ENCODE measurements at places on chromosomes 7 and 10.

DNA sequence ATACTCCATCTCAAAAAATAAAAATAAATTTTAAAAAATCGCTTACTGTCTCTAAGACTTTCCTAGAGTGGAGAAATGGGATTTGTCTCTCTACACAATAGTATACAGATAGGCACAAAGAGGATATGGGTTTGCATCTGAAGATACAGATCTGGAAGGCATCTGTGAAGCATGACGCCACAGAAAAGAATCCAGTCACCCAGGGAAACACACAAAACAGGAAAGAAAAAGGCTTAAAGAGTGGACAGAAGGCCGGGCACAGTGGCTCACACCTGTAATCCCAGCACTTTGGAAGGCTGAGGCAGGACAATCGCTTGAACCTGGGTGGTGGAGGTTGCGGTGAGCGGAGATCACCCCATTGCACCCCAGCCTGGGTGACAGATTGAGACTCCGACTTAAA, 61.3 kb downstream of the SKIDA1 start:
- DNase-seq: no peak

- DNase-seq: no peak
These were observed 444.0 kb upstream of the MGMT start for GRCh38 chr10:129023082-129023481.

DNA sequence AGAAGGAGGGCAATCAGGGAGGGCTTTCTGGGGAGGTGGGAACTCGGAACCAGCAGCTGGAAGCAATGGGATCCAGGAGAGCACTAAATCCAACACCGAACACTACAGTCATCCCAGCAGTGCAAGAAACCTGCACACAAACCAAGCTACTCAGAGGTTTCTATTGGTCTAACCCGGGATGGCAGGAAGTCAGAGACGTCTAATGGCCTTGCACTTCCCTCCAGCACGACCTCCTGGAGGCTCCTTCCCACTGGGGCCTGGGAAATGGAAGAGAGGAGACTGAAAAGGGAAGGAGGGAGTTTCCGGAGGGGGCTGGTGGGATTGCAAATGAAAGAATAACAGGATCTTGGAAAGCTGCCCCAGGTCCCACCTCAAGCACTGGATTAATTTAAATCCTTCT, 56.3 kb downstream of the TEX36 start:
- DNase-seq: no peak

GRCh38 chr7:150451097-150451793, 815 bp downstream of the GIMAP8 start:
- no peak for DNase-seq

DNA sequence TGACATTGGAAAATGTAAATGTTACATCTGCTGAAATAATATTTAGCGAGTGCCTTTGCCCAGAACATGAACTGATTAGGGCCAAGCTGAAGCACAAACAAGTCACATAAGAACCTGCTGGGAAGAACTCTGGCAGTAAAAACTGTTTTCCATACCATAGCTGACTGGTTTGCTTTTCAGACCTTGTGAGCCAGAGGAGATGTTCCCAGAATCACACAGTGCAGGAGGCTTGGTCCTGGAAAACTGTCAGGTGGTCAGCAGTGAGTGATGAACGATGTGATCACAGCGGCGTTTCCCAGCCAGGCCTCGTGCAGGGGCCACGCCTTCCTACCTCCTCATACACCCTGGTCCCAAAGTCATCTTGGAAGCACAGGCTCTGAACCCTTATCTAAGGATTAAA, 164.2 kb upstream of the EEPD1 start:
- no peak for DNase-seq

- DNase-seq: no peak
These were observed 25.1 kb upstream of the AOAH start for GRCh38 chr7:36749282-36749960.

DNA sequence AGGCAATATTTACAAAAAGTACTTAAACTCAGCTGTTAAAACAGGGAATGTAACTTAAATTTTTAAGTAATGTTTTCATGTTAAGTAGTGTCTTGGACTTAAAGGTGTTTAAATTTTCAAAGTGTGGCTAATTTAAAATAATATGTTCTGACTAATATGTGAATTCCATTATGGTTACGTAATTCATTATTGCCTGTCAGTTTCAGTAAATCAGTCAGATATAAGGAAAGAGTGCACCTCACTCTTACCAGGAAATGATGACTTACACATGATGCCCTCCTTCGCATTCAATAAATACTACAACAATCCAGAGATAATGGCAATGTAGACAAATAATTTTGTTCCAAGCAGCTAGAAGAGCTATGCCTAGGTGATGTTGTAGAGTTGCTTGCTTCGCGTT, 69.0 kb upstream of the WNT16 start:
- no peak for DNase-seq

DNA sequence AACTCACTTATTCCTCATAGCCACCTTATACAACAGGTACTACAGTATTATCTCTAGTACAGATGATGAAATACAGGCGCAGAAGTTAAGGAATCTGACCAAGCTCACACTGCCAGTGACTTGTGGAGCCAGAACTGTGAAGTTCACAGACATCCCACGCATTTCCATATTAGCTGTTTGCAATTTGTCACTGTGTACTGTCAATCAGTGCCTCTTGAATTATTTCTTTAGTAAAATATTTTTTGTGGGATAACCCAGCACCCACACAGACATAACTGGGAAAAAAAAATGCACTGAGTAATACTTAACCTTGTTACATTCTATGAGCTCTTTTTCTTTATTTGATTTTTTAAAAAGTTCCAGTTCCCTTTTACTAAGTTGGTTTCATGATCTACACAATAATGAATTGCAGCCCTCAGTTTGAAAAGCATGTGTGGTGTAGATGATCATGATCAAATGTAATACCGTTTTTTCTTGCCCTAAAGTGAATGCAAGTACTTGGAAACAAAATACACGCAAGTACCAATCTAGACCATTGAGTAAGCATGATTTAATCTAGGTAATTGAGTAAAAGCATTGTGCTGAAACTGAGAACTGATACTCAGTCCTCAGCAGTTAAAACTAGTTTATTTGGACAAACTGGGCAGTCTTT, 14.1 kb downstream of the CUL1 start:
- no peak for DNase-seq

DNA sequence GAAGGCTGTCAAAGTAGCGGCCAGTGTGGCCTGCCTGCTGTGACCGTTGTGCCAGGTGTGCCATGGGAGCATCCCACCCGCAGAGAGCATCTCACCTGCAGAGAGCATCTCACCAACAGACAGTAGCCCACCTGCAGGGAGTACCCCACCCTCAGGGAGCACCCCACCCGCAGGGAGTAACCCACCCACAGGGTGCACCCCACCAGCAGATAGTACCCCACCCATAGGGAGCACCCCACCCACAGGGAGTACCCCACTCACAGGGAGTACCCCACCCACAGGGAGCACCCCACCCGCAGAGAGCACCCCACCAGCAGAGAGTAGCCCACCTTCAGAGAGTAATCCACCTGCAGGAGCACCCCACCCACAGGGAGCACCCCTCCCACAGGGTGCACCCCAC, 476.5 kb downstream of the TCERG1L start:
- no peak for DNase-seq

DNA sequence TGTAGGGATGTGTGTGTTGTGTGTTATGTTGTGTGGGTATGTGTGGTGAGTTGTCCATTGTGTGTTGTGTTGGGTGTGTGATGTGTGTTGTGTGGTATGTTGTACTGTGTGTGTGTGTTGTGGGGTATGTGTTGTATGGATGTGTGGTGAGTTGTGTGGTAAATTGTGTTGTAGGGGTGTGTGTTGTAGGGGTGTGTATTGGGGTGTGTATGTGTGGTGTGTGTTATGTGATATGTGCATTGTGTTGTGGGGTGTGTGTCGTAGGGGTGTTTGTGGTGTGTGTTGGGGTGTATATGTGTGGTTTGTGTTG, 97.8 kb upstream of the PODXL start:
- no peak for DNase-seq

DNA sequence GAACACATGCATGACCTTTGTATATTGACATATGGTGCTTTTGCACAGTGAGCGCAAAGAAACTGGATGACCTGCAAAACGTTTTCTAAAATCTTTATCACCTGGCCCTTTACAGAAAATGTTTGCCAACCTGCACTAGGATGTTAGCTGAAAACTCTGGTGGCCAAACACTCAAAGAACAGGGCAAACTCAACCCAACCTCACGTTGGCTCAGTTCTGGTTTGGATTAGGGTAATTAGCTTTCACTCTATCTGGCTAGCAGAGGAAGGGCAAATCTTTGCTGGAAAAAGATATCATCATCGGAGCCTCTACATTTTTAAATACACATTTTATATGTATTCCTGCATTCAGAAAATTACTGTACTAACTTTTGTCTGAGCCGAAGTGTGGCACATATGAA, 688.9 kb downstream of the PHTF2 start:
- DNase-seq: no peak

GRCh38 chr10:43166880-43167497, 28.7 kb downstream of the CSGALNACT2 start:
- no peak for DNase-seq

GRCh38 chr7:29815181-29816105, 9.1 kb downstream of the WIPF3 start:
- no peak for DNase-seq

DNA sequence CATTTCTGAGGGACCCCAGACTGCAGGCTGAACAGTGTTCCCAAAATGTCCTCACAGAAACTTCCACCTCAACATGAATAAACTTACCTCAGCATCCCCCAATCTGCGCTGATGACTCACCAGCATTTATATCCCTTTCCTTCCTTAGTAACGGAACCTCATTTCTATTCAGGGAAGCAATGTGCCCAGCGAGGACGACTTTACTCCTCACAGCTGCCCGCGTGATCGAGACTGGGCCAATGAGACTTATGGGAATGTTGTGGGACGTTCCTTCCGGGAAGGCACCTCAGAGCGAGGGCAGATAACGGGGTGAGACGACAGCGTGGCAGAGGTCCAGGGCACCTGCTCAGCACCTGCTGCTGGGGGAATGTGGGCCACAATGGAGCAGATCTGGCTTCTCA, 73.1 kb upstream of the CAMK2B start:
- DNase-seq: no peak

DNA sequence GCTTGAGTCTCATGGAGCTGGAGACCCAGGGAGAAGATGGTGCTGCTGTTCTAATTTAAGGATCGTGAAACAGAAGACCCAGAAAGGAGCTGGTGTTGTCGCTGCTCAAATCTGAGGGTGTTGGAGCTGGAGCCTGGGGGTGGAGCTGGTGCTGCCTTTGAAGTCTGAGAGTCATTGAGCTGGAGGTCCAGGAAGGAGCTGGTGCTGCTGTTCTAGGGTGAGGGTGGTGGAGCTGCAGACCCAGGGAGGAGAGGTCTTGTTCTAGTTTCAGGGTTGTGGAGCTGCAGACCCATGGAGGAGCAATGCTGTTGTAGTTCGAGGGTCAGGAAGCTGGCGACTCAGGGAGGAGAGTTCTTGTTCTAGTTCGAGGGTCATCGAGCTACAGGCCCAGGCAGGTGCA, 84.1 kb upstream of the ZNF479 start:
- no peak for DNase-seq

GRCh38 chr7:137975221-137975620, 26.7 kb downstream of the CREB3L2 start:
- no peak for DNase-seq
